ENCODE measurements at places on chromosomes 5 and 9.

- DNase-seq: peak; percentile 38
Observed at GRCh38 chr5:142016556-142016955, 3.7 kb upstream of the GNPDA1 start.

- no peak for DNase-seq
Observed at GRCh38 chr5:16540421-16540820, 74.8 kb upstream of the ZNF622 start.

- DNase-seq: no peak
Observed at GRCh38 chr5:16992006-16992405, 55.9 kb upstream of the MYO10 start.

DNA sequence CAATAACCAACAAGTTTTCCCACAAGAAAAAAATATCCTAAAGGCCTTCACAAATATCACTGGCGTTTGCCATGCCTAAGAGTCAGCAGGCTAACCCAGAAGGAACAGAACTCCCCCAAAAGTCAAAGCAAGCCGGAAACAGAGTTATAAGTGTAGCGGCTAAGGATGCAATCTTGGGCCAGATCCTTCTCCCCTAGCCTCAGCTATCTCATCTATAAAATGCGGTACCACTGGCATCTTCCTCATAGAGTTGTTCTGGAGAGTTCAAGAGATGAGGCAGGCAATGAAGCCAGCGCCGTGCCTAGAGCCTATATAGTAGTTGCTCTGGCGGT lies 632 bp downstream of the DPM2 start:
- no peak for DNase-seq

- no peak for DNase-seq
Observed at GRCh38 chr9:131469356-131469755, 33.4 kb upstream of the POMT1 start.

GRCh38 chr5:113378959-113379541 lies 55.7 kb downstream of the TSSK1B start:
- peak; percentile 39 for DNase-seq

- DNase-seq: no peak
Observed at GRCh38 chr9:33202552-33203201, 35.5 kb upstream of the B4GALT1 start.

Measured in activated CD4-positive, alpha-beta T cell treated with anti-CD3 and anti-CD28 coated beads for 24 hours (primary cell).